ENCODE measurements at places on chromosomes 3 and 15.
A peak's percentile ranks its signal among the peaks of the same experiment; 100 is the strongest.

DNA sequence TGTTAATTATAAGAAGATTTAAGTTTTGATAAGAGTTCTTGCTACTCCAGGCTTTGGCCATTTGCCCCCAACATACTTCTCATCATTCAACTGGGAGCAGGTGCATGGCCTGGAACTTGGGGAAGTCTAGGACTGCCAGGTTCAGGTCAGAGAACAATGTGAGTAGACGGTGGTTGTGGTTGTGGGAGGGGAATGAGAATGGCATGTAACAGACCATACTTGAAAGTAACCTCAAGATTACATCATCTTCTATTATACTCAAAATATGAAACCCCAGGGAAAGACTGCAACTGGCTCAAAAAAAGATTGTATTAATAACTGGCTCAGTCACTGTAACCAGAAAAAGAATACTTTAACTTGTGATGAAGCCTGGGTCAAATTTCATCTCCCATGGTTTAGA lies 364.9 kb upstream of the DPPA4 start:
- peak; percentile 21 for DNase-seq

GRCh38 chr3:112376992-112377391 lies 44.0 kb downstream of the CD200 start:
- DNase-seq, result peak; percentile 67

- no peak for DNase-seq
Observed at GRCh38 chr3:69746119-69746518, 6.9 kb downstream of the MITF start.

GRCh38 chr3:135532021-135532420 lies 433.5 kb upstream of the PPP2R3A start:
- no peak for DNase-seq

- DNase-seq, result no peak
Observed at GRCh38 chr15:81069356-81069755, 64.7 kb upstream of the CFAP161 start.

GRCh38 chr3:137796993-137797392 lies 32.9 kb downstream of the SOX14 start:
- no peak for DNase-seq

GRCh38 chr15:28900892-28901586 lies 15.3 kb downstream of the APBA2 start:
- no peak for DNase-seq

GRCh38 chr3:36937492-36937891 lies 7.4 kb downstream of the TRANK1 start:
- DNase-seq, result peak; percentile 29

- peak; percentile 33 for DNase-seq
Observed at GRCh38 chr15:56428821-56429458, 36.0 kb downstream of the MNS1 start.

DNA sequence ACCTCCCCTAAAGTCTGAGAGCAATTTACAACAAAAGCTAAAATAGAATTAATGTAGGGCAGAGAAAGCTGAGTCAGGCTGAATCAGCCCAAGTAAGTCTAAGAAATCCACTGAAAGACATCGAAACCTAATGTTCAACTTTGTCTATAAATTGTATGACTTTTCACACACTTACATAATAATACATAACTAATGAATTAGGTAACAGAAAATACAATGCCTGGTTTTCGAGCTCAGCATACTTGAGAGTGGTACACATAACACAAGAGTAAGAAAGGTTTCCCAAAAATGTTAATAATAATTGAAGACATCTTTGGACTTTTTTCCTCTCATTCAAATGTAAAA lies 55.3 kb upstream of the VGLL4 start:
- peak; percentile 68 for DNase-seq
